ENCODE measurements at places on chromosomes 5 and 9.

DNA sequence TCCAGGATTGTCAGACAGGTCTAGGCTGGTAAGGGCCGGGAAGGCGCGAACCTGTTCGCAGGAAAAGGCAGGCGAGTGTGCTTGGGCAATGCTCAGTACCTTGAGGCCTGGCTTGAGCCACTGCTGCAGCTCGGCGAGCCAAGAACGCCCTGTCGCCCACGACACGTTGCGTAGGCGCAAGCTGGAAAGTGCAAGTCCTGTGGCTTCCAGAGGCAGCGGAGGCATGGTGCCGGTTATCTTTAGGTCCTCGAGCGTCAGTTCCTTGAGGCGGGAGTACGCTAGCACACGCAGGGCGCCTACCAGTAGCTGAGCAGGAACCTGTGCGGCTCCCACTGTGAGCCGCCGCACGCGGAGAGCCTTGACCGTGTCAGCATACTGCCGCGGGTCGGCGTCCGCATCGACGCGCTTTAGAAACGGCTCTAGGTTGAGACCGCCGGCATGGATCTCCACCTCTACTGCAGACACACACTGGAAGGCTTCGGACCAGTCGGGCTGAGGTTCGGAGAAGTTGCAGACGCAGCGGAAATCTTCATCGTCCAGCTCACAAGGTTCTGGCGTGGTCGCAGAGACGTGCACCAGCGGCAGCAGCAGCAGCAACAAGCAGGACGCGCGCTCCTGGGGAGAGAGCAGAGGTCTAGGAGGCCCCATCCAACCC, 482 bp downstream of the CD14 start:
- H3K27me3 ChIP-seq, result no peaks in the 10 kb centered on the region
- H3K4me1 ChIP-seq, result no peaks in the 10 kb centered on the region
- peak; percentile 50 for DNase-seq
- H3K27ac ChIP-seq, result peak overlapping the region; percentile 90
- H3K4me3 ChIP-seq, result peak overlapping the region; percentile 71

- no peaks in the 10 kb centered on the region for H3K27me3 ChIP-seq
- no peaks in the 10 kb centered on the region for H3K36me3 ChIP-seq
- no peak for DNase-seq
- no peak overlapping the region for H3K27ac ChIP-seq
- H3K4me3 ChIP-seq, result no peak overlapping the region
Observed at GRCh38 chr5:33832404-33833236, 59.2 kb downstream of the ADAMTS12 start.

GRCh38 chr9:33024126-33024965, 727 bp upstream of the DNAJA1 start:
- peak overlapping the region; percentile 61 for H3K4me3 ChIP-seq
- no peak for DNase-seq
- H3K36me3 ChIP-seq, result peaks cover 6% of the 10 kb centered on the region
- H3K27me3 ChIP-seq, result no peaks in the 10 kb centered on the region
- peaks cover 42% of the 10 kb centered on the region for H3K4me1 ChIP-seq

DNA sequence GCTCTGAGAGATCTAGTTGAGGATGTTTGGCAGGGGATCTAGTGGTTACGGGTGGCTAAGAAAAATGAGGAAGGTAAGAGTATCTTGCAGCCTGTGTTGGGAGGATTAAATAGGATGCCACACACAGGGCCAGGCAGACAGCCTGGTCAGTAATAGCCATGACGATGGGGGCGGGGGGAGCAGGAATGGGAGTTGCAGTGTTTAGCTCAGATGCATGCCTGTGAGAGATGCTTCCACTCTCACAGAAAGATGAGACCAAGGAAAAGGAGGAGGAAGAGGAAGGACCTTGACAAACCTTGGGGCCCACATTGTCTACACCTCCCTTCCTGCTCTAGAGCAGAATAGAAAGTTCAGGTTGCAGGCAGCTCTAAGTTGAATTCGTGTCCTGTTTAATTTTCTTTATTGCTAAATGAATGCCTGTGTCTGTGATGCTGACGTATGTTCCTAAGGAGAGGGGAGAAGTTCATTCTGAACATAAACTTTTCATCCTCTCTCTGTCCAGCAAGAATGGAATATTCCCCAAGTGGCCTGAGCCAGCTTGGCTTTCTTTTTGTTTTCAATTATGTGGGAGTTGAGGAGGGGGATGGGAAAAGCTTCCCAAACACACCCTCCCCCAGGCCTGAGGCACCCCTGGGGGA, 28.7 kb downstream of the TGFBI start:
- no peak for DNase-seq
- H3K4me1 ChIP-seq, result peaks cover 23% of the 10 kb centered on the region
- H3K27ac ChIP-seq, result peak overlapping the region; percentile 94
- peaks cover 26% of the 10 kb centered on the region for H3K36me3 ChIP-seq
- H3K27me3 ChIP-seq, result no peaks in the 10 kb centered on the region

DNA sequence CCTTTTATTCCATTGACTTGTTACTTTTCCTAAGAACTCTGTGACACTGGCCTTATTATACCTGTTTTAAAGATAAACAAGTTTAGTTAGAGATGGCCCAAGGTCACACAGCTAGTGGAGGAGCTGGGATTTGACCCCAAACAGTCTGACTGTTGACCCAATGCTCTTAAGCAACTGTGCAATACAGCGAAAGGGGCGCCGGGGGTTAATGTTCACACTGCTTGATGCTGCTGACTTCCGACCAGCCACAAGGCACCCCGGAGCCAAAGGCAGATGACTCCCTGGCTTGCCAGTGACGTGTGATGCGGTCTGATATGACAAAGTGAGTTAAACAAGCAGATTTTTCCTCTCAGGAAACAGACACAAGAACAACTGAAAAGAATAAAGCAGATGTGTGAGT, 23.9 kb downstream of the PIK3R1 start:
- H3K27ac ChIP-seq, result peak overlapping the region; percentile 87
- H3K4me3 ChIP-seq, result no peak overlapping the region
- peaks cover 4% of the 10 kb centered on the region for H3K36me3 ChIP-seq

GRCh38 chr5:23303435-23303834, 204.0 kb upstream of the PRDM9 start:
- H3K27me3 ChIP-seq, result no peaks in the 10 kb centered on the region
- DNase-seq, result no peak

- no peaks in the 10 kb centered on the region for H3K36me3 ChIP-seq
- no peak overlapping the region for H3K4me3 ChIP-seq
- no peaks in the 10 kb centered on the region for H3K4me1 ChIP-seq
- no peak overlapping the region for H3K27ac ChIP-seq
- H3K27me3 ChIP-seq, result no peaks in the 10 kb centered on the region
- DNase-seq, result no peak
Observed at GRCh38 chr9:134570711-134571325, 70.8 kb upstream of the COL5A1 start.

DNA sequence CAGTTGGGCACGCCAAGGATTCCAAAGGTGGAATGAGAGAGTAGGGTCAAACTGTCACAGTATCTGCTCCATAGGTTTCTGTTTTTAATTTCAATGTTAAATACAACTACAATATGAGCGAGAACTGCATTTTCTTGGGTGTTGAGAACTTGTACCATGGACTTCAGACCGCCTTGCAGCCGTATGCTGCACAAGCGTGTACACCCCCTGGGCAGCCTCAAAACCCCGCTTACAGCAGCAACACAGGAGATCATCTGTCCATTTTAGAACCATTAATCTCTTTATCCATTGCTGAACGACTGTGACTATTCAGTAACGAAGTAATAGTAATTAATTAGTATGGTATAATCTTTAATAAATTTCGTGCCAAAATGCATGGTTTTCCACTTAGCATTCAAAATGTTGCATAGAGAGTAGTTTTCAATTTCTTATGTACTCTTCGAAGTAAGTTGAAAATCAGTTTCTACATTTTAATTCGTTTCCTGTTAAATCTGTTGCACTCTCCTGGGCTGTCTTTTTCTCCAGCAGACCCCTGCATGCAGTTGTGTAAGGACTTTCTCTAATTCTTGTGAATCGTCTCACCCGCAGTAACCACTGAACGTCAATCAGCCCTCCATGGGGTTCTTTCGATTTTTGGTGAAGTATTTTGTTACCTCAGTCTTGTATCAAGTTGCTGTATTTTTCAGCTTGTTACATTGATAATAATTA, 42.0 kb upstream of the GARNL3 start:
- no peak for DNase-seq
- no peak overlapping the region for H3K4me3 ChIP-seq
- no peaks in the 10 kb centered on the region for H3K36me3 ChIP-seq
- no peak overlapping the region for H3K27ac ChIP-seq
- peaks cover 13% of the 10 kb centered on the region for H3K4me1 ChIP-seq
- H3K27me3 ChIP-seq, result no peaks in the 10 kb centered on the region

GRCh38 chr9:8417341-8417740, 617.8 kb upstream of the DMAC1 start:
- H3K4me1 ChIP-seq, result no peaks in the 10 kb centered on the region
- no peaks in the 10 kb centered on the region for H3K36me3 ChIP-seq
- no peak overlapping the region for H3K27ac ChIP-seq
- H3K4me3 ChIP-seq, result no peak overlapping the region
- no peak for DNase-seq
- H3K27me3 ChIP-seq, result no peaks in the 10 kb centered on the region

- no peaks in the 10 kb centered on the region for H3K27me3 ChIP-seq
- no peak for DNase-seq
- H3K36me3 ChIP-seq, result no peaks in the 10 kb centered on the region
- H3K4me3 ChIP-seq, result no peak overlapping the region
Observed at GRCh38 chr5:92916036-92916435, 665.0 kb downstream of the NR2F1-AS1 start.

DNA sequence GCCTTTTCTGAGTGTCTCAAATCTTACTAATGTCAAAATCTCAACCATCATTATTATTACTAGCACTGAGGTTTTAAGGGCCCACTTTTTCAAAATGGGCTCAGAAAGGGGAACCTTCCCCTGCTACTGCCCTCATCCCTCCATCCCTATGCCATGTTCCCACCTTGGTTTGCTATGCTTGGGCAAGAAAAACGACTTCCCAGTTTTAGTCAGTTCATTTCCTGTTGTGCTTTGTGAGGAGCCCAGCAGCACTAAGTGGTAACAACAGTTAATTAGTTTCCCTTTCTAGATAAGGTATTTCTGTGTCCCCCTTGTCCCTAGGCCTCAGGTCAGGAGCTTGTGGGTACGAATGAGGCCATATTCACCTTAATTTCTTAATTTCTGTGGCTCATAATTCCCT, 595.2 kb downstream of the RAB3C start:
- no peak for DNase-seq
- H3K4me3 ChIP-seq, result no peak overlapping the region
- H3K27me3 ChIP-seq, result no peaks in the 10 kb centered on the region
- H3K36me3 ChIP-seq, result no peaks in the 10 kb centered on the region

DNA sequence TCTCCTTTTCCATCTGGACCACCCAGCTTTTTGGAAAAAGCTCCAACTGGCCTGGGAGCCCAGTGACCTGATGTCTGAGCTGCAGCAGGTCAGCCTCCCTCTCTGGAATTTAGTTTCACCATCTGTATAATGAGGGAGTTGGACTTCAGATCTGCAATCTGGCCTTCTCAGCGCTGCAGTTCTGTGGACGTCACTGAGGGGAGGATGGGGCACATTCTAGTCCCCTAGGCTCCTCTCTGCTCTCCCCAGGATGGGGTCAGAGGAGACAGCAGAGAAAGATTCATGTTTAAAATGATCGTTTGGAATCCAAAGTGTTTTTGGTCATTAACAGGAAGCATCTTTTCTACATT, 10.2 kb downstream of the OR13J1 start:
- no peaks in the 10 kb centered on the region for H3K4me1 ChIP-seq
- no peaks in the 10 kb centered on the region for H3K36me3 ChIP-seq
- no peak overlapping the region for H3K27ac ChIP-seq
- no peak overlapping the region for H3K4me3 ChIP-seq
- H3K27me3 ChIP-seq, result no peaks in the 10 kb centered on the region
- peak; percentile 9 for DNase-seq

DNA sequence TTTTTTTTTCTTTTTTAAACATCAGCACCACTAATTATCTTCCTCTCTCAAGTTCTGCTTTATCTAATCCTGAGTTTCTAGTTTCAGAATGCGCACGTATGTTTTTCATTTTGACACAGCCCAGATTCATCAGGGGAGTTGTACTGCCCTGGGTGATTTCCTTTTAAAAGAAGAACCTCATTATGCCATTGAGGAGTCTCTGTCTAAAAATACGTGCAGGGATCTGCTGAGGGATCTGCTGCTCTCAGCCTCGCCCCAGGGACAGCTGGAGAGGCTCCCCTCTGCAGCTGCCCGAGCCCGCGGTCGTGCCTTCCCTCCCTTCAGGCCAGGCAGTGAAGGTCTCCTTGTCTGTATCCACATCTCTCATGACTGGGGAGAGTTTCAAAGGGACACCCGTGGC, 273.1 kb downstream of the ARHGEF28 start:
- H3K4me1 ChIP-seq, result peaks cover 12% of the 10 kb centered on the region
- H3K27ac ChIP-seq, result no peak overlapping the region
- no peaks in the 10 kb centered on the region for H3K27me3 ChIP-seq
- no peak for DNase-seq

DNA sequence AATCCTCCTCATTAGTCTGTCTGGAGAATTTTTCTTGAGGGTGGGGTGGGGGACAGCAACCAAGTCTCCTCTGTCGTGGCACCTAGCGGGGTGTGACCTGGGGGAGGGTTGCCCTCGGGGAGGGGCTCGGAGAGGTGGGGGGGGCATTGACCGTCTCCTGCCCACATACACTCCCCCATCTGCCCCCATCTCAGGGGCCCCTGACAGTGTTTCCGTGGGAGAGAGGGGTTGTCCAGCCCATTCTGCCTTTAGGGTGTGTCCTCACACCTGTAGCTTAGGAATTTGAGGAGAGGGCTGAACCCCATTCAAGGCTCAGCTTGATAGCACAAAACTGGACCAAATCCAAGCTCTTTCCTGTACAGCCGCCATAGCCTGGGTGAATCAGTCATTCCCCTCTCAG, 5.9 kb upstream of the CXXC5 start:
- H3K36me3 ChIP-seq, result no peaks in the 10 kb centered on the region
- peaks cover 81% of the 10 kb centered on the region for H3K4me1 ChIP-seq
- no peaks in the 10 kb centered on the region for H3K27me3 ChIP-seq
- peak overlapping the region; percentile 81 for H3K27ac ChIP-seq
- H3K4me3 ChIP-seq, result no peak overlapping the region

DNA sequence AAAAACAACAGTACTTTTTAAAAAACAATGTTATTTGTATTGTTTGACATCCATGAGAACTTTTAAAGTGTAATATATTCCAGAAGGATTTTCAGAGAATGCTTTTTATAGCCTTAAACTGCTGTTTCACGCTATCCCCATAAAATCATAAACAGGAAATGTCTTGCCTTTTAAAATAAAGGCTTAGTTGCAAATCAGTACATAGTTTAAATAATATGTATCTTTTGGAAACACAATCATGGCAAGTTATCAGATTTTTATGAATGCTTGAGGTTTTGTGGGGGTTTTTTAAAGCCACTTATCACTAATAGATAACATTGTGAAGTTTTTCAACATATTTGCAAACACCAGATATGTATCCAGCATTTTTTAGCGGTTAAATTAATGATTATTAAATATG, 37.2 kb upstream of the F2RL2 start:
- H3K27me3 ChIP-seq, result no peaks in the 10 kb centered on the region
- H3K27ac ChIP-seq, result no peak overlapping the region
- no peak for DNase-seq
- no peaks in the 10 kb centered on the region for H3K4me1 ChIP-seq
- H3K36me3 ChIP-seq, result peaks cover 38% of the 10 kb centered on the region
- H3K4me3 ChIP-seq, result no peak overlapping the region

GRCh38 chr9:107261106-107261505, 22.0 kb upstream of the RAD23B start:
- DNase-seq, result no peak
- H3K27me3 ChIP-seq, result no peaks in the 10 kb centered on the region
- H3K36me3 ChIP-seq, result no peaks in the 10 kb centered on the region
